ENCODE measurements at places on chromosomes 3 and 15.

GRCh38 chr3:29195056-29195455 lies 85.8 kb upstream of the RBMS3 start:
- DNase-seq, result peak; percentile 68

DNA sequence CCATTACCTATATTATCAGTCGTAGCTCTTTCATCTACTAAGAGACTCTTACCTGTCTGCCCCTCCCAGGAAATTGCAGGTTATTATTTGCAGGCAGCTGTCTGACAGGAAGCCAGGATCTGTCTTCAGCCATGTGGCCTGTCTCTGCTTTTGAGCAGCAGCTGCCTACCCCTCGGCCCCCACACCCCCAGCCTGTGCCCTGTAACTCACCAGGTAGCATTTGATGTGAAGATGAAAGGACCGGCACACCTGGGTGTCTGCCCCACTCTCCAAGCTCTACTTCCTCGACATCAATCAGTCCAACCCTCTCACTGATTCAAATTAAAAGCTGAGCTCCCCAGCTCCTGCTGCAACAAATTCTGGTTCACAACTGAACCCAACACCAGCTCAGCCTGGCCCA lies 197.2 kb upstream of the CTNNB1 start:
- no peak for DNase-seq

GRCh38 chr15:96320703-96321638 lies 9.5 kb upstream of the NR2F2 start:
- DNase-seq, result no peak

GRCh38 chr15:67199391-67199790 lies 55.1 kb downstream of the AAGAB start:
- no peak for DNase-seq

DNA sequence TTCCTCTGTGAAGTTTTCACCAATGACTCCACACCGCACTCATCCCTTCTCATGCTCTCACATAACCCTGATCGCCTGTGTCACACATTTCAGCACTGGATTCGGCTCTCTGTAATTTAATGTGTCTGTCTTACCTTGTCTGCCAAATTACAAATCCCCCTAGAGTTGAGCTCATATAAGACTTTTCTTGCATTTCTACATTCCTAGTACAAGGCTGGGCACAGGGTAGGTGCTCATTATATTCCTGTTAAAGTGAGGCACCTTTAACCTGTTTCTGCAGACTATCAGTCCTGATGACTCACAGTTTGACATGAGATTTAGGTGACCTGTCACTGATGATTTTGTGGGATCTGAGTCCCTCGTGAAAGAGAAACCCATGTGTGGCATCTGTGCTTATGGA lies 22.6 kb downstream of the TGM5 start:
- DNase-seq, result no peak

DNA sequence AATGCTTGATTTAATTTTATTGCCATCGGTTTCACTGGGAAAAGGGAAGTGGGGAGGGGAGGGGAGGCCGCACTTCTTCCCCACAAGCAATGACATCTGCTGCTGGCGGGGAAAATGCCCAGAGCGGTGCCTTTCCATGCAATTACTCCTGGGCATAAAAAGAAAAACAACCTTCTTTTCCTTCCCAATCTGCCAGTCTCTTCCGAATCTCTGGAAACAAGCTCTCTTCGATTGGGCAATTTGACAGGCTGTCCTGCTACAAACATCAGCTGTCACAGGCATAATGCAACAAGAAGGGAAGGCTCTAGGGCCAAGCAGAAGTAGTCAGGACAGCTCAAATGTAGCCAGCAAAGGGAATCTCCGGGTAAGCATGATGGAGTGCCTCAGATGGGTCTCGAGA lies 93.4 kb upstream of the STRIT1 start:
- no peak for DNase-seq

DNA sequence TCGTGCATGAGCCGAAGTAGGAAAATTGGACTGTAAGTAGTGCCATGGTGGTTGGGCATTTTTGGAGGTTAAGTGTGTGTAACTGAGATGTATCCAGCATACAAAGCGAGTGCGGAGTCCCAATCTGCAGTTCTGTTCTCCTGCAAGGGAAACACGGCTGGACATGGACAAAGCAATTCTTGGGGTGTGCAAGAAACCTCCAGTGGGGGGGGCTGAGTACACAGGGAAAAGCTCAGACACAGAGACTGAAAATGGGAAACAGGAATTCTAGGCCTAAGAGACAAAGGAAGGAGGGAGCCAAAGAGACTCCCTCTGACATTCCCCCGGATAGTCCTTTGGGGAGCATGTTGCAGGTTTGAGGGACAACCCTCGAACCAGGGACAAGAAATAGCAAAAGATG lies 83.2 kb upstream of the PLSCR4 start:
- peak; percentile 48 for DNase-seq

DNA sequence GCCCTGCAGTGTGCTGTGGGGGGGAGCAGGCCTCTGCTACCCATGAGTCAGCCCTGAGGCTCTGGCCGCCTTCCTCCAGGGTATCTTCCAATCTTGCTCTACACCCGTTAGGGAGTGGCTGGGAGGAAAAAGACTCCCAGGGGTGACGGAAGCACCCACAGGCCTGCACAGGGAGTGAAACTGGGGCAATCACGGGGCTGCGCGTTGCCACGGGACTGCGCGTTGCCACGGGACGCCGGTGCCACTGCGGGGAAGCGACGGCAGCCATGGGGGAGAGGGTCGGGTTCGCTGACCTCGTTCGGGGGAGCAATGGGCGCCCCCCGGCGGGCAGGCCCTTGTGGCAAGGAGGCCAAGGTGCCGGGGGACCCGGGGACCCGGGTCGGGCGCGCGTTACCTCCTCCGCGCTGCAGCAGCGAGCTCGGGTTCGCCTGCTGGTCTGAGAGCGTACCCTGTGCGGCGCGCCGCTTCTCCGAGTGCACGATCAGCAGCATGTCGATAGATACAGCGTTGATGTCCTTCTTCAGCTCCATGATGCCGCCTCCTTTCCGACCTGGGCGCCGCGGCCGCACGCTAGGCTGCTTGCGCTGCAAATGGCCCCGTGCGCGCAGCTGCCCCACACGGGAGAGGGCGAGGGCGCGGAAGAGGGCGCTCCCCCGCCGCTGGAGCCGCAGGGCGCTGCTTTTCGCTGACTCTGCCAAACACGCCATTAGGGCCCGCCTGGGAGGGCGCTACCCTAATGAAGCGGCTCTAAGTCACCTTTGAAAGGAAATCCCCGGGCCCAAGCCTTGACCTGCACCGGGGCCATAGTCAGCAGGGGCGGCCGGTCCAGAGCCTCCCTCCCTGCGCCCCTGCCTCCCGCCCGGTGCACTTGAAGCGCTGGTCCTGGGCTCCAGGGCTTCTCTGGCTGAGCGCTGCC lies at the start of gene KY:
Gene KY (minus strand): TSS at position 592 of the 916 bp plus-strand sequence. CDS start 62 bp downstream, at position 530.
- peak; percentile 50 for DNase-seq

- DNase-seq, result no peak
Measured at GRCh38 chr15:89792106-89792805, 16.1 kb downstream of the MESP2 start.

DNA sequence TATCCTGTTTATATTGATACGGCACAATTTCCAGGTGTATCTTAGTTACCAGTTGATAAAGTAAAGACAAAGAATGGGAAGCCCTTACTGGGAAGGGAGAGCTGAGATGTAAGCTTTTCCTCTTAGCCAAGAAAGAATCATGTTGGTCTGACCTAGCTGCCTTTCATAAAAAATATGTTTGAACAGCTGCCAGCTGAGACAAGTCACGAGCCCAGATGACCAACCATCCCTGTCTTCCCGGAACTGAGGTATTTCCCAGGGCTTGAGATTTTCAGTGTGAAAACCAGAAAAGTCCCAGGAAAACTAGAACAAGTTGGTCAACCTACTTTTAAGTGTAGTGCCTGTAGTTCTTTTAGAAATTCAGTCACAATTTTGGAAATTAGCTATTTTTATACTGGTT lies 3.6 kb upstream of the MYH15 start:
- peak; percentile 34 for DNase-seq

GRCh38 chr3:115100806-115101205 lies 46.3 kb downstream of the ZBTB20 start:
- DNase-seq, result no peak

DNA sequence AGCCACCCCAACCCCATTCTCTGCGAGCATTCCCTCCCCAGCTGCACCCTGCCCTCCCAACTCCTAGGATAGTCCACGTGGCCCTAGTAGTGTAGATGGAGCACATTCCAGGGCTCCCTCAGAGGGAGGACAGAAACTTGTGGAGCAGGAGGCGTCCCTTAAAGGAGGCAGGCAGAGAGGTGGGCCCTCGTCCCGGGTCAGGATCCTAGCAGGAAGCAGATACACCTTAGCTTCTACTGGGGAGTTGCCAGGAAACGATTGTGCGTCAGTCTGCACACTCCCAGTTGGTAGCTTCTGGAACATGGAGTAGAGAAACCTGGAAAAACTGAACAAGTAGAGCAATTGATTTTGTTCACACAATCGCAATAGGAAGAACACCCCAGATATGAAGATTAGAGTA lies 43.9 kb upstream of the KLHL25 start:
- no peak for DNase-seq

DNA sequence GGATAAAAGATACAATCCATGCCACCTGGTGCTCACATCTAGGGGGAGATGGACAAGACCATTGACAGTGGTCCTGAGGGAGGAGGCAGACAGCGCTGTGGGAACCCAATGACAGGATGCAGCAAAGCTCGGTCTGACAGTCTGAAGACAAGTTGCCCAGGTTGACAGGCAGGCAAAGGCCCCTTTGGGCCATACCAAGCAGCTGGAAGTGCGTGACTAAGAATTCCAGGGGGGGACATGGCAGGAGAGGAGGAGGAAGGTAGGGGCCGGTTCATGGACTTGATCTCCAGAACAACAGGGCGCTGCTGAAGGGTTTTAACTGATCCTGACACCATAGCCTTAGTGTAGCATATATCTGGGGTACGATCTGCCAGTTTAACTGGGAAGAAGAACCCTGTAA lies 83.4 kb downstream of the RPLP1 start:
- no peak for DNase-seq

- no peak for DNase-seq
Measured at GRCh38 chr3:70531838-70532489, 219.5 kb upstream of the MDFIC2 start.

Data from ELR (cell line).